ENCODE measurements at places on chromosomes 13 and 19. TPM values are rescaled to one million over a fixed set of nuclear protein-coding genes. Genes with fewer than 3 reads are reported as not detected.

DNA sequence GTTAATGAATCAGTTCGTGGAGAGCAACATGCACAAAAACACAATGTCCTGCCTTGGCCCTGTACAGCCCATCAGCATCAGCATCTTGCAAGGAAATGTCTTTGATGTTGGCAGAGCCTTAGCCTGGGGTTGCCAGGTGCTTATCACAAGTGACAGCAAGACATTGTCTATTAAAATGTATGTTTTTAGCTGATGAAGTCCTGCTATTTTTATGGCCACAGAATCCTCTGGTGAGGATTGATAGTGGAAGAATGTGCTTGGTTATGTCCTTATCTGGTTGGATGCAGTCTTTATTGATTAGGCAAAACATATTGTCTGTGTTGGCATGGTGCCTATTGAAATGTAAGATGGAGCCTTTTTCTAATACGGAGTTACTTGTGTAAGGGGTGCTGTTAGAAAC lies 1427.0 kb upstream of the MIR17HG start:
- no peak overlapping the region for H3K27ac ChIP-seq
- H3K27me3 ChIP-seq, result no peaks in the 10 kb centered on the region
- no peaks in the 10 kb centered on the region for H3K36me3 ChIP-seq
- H3K4me3 ChIP-seq, result no peak overlapping the region
- no peaks in the 10 kb centered on the region for H3K4me1 ChIP-seq

PPP6R1 gene
- 36.2 TPM for total RNA-seq

DNA sequence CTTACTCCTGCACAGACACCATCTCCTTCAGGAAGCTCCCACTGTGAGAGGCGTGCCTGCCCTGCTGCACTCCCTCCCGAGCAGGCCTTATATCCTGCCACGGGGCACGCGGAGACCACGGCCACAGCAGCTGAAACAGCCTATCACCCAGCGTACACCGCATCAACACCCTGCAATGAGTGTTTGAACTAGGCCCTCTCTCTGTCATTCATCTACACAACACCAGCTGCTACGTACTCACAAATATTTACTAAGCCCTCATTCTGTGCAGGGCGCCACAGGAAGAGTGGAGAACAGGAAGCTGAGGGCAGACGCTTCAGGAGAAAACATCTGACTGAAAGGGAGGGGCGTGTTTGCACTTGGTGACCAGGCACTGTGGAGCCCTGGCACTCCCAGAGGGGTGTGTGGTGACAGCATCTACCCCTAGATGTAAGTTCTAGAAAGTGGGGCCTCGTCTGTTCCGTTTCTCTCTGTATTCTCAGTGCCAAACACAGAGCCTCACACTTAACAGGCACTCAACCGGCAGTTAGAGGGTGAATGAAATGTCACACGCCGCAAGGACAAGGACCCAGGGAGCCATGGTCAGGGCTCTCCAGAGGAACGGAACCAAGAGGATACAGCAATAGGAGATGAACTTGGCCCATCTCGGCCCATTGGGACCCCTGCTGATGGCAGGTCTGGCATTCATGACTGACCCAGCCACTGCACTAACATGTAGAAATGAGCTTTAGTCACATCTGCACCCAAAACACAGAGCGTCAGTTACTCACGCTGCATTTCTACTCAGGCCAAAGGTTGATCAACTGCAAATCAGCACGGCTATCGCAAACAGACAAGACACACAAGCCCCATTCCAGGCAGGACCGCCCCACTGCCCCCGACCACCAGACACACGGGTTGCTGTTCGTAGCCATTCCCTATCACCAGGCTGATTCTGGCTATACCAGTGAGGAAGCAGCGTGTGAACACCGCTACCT lies 15.7 kb downstream of the RANBP3 start:
- peak overlapping the region; percentile 80 for H3K27ac ChIP-seq
- peak; percentile 78 for DNase-seq
- no peaks in the 10 kb centered on the region for H3K27me3 ChIP-seq
- H3K4me1 ChIP-seq, result peaks cover 35% of the 10 kb centered on the region
- H3K4me3 ChIP-seq, result 0 out of 2 replicates have a peak overlapping the region, but pooled peaks have one; percentile 6

ONECUT3 gene
- total RNA-seq, result not detected

All from GM23248 (cell line).